Left renal cortex interstitium (tissue), 4 donors: ENCODE measurements at places on chromosomes 7 and 10. TPM values are rescaled to one million over a fixed set of nuclear protein-coding genes. Genes with fewer than 3 reads are reported as not detected.

FOXP2 gene
- polyA plus RNA-seq = 13.3 TPM

MRPL32 gene
- polyA plus RNA-seq = 94.8 TPM

NUP42 gene
- 79.9 TPM for polyA plus RNA-seq

RHBDD2 gene
- polyA plus RNA-seq = 60.6 TPM

FGFBP3 gene
- 3.0 TPM for polyA plus RNA-seq
